ENCODE measurements at places on chromosomes 16 and 17.

- no peak for DNase-seq
These were observed 13.7 kb downstream of the GJD3 start for GRCh38 chr17:40350689-40351358.

- DNase-seq = no peak
These were observed 455.8 kb upstream of the MAF start for GRCh38 chr16:80056324-80056723.

DNA sequence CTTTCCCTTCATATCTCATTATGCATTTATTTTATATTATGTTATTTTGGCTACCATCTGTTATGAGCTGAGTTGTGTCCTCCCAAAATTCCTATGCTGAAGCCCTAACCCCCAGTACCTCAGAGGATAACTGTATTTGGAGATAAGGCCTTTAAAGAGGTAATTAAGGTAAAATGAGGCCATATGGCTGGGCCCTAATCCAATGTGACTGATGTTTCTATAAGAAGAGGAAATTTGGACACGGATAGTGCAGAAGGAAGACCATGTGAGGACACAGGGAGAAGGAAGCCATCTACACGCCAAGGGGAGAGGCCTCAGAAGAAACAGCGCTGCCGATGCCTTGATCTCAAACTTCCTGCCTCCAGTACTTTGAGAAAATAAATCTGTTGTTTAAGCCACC is 557.7 kb upstream of the CDH5 start:
- no peak for DNase-seq

GRCh38 chr16:31077592-31078396 is 3.6 kb downstream of the ZNF646 start:
- DNase-seq = no peak

GRCh38 chr16:77969861-77970260 is 52.5 kb upstream of the CLEC3A start:
- peak; percentile 31 for DNase-seq

DNA sequence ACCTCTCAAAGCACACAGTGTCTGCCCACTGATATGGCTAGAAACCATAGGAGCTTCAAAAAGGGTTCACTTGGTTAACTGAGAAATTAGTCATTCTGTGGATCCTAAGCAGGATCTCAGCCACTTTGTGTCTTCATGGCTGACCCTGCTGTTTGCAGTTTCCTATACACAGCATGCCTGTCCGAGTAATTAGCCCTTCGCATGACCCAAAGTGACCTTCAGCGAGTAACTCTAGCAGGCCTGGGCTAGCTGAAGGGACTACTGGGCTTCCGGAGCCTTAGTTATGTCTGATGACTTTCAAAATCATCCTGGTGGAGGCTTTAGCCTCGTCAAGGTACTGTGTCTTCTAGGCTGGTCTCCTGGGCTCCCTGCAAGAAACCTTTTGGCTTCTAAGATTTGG is 28.9 kb upstream of the FBXW10B start:
- peak; percentile 32 for DNase-seq

GRCh38 chr17:34816848-34817247 is 144.4 kb downstream of the CCT6B start:
- DNase-seq = no peak

DNA sequence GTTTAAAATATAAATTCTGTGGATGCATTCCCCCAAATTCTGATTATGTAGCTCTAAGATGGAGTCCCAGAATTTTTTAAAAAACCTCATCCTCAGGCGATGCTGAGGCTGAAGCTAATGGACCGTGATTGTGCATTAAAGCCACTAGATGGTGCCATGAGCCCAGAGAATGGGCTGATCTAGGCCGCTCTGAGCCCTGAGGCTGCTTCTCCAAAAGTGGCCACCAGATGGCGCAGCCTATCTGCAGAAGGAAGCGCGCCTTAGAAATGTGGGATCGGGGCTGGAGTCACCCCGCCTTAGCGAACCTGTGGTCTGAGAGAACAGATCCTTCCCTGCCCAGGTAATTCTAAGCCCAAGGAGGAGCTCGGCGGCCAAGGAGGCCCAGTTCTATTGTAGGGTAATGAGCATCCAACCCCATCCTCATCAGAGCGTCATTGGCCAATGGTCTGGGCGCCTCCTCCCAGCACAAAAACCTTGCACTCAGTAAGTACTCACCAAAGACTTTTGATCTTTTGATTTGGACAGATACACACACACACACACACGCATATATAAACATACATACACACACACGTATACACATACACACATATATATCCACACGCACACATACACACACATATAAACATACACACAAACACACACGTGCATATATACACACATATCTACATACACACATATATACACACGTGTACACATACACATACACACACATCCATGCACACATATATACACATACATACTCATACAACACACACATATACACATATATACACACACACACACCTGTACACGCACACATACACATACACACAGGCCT is 13.7 kb upstream of the MMP2 start:
- DNase-seq = peak; percentile 75
